ENCODE measurements at places on chromosomes 3 and 15.

DNA sequence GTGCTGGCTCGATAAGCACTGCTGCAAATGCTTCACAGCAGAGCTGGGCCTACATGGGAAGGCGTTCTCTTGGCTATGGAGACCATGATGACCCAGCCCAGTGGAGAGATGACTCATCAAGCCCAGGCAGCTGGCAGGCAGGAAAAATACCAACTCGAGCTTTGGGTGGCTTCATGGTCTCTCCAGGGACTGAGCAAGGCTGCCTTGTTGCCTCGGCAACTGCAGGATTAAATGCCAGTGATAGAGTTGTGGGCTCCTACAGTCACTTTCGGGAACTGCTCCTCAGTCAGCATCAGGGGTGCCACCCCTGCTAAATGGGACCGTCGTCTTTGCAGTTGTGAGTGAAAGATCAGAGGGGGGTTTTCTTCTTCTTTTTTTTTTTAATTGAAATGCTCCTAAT, 54.6 kb upstream of the MYZAP start:
- no peak for DNase-seq

DNA sequence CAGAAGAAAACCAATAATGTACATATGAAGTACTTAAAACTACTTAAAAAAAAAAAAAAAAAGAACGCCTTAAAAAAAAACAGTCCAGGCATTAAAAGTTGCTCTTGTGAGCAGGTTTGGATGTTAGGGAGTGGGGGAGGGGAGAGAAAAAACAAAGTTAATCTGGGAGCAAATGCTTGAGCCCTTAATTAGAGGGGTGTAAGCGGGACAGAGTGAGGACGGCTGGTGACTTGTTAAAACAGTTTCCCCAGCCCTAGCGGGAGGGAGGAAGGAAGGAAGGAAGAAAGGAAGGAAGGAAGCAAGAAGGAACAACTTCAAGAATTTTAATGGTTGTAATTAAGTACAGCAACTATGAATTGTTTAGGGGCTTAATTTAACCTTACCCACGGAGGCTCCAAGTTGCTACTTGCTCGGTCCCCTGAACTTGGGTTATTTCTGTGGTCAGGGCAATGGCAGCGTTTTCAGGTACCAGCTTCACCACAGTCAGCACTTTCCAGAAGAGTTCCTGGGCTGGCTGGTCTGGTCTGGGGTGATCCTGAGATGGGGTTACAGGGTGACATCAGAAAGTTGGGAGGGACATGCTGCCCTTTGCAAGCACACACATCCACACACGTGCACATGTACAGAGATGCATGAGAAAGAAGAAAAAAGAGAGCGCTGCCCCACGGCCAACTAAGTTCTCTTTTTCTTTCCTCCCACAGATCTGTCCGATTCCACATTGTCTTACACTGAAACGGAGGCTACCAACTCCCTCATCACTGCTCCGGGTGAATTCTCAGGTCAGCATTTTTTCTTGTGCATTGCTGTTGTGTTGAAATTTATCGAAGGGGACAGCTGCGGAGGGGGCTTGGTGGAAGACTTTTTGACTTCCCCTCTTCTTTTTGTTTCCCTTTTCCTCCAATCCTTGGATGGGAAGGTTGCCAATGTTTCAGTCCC, 14.0 kb downstream of the SMAD6 start:
- no peak for DNase-seq

- no peak for DNase-seq
Observed at GRCh38 chr15:83193721-83194120, 13.9 kb downstream of the HDGFL3 start.

GRCh38 chr3:142225885-142226215, 465 bp upstream of the GK5 start:
- no peak for DNase-seq
